Liver (tissue), 10 donors: ENCODE measurements at places on chromosomes 13 and 19.

- no peak for DNase-seq
Observed at GRCh38 chr13:73851104-73851503, 283.1 kb downstream of the KLF12 start.

- DNase-seq, result no peak
Observed at GRCh38 chr13:44302940-44303575, 70.6 kb upstream of the SERP2 start.

- no peak for DNase-seq
Observed at GRCh38 chr19:16721051-16721450, 1.4 kb downstream of the NWD1 start.

DNA sequence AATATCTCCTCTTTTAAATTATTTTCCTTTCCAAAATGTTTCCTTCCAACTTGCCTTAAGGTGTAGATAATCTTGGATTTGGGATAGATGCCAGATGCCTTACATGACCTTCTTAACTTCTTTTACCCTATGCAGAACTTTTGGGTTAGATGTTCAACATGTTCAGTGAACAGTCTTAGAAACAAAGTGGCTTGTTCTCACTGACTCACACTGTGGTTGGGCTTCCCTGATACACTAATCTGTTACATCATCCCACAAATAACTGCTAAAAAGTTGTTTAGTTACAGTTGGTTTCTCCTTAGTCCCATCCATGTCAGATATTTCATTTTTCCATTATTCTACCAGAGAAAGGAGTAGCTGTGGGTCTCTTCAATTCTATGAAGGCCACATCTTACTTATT is 2638.2 kb downstream of the PCDH9 start:
- DNase-seq, result no peak

DNA sequence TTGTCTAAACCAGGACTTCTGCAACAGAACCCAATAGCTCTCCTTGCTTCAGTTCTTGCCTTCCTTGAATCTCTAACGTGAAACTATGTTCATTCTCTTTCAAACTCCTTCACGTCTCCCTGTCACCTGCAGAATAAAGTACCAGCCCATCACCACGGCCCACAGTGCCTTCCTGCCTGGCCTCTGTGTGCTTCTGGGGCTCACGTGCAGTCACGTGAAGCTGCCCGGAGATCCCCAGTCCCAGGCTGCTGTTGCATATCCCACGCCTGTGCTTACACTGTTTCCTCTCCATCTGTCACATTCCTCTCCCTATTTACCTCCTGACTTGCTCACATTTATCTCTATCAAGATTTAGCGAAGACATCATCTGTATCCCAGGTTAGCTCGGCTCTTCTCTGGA is 102.8 kb downstream of the STARD13 start:
- DNase-seq, result no peak

DNA sequence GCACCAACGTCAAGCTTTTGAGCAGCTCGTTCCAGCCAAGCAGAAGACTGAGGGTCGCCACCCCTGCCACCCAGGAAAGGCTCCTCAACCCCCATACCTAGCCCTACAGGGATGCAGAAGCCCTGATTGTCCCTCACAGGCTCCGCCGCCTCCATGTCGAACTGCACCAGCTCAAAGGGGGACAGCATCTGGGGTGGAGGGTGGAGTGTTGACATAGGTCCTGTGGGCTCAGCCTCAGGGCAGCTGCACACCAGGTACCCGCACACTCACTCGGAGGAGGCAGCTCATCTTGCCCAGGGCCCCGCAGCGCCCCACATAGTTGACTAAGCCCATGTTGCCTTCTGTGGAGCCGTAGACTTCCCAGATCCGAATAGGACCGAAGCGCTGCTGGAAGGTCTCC is 11.6 kb downstream of the SLC27A5 start:
- no peak for DNase-seq

- DNase-seq, result no peak
Observed at GRCh38 chr19:17103177-17103576, 27.6 kb downstream of the MYO9B start.

GRCh38 chr19:41308450-41309179 is 1.4 kb upstream of the CCDC97 start:
- peak; percentile 96 for DNase-seq

- DNase-seq, result no peak
Observed at GRCh38 chr13:44132710-44133109, 240.9 kb upstream of the SERP2 start.

- DNase-seq, result no peak
Observed at GRCh38 chr13:94327318-94327717, 152.2 kb downstream of the DCT start.

DNA sequence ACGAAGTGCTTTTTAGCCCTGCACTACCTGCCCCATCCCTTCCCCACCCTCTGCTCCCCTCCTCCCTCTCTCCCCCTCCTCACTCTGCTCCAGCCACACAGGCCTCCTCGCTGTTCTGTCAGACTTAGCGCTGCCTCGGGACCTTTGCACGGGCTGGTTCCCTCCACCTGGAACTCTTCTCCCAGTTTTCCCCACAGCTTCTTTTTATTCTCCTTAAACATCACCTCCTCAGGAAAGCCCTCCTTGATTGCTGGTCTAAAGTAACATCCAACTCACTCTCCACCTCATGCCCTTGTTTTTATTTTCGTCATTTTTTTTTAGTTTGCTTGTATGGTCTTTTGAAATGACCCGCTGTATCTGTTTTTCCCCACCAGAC is 19.6 kb upstream of the ZNRF4 start:
- no peak for DNase-seq

DNA sequence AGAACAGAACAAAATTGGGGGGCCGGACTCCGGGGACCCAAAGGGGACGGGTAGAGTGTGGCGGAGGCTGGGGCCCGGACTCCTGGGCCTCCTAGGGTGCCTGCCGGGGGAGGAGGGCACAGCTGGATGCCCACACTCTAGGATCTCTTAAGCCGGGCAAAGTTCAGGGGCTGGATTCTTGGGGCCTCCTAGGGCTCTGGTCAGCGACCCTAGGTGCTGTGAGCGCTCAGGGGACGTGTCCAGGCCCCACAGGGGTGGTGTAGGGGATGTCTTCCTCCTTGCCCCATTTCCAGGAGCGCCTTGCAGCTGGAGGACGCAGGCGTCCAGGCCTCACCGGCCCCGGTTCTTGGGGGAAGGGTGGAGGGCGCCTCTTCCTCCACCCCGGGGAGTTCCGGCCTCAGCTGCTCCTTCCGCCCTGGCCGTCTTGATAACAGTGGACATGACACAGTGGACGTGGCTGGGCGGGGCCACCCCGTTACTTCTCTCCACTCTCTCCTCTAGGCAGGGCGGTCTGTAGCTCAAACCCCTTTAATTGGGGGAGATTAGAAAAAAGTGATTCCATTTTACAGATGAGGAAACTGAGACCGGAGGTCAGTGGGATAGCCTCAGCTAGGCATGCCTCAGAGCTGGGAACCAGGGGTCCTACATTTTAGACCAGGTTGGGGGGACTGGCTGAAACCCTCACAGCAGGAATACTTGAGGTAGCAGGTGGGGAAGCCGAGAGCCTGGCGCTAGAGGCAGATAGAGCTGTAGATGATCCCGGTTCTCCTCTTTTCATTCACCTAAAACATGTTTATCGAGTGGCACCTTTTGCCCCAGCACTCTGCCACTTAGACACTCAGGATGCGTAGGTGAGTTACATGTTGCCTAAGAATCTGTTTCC is 705 bp downstream of the STXBP2 start:
- DNase-seq, result peak; percentile 66

DNA sequence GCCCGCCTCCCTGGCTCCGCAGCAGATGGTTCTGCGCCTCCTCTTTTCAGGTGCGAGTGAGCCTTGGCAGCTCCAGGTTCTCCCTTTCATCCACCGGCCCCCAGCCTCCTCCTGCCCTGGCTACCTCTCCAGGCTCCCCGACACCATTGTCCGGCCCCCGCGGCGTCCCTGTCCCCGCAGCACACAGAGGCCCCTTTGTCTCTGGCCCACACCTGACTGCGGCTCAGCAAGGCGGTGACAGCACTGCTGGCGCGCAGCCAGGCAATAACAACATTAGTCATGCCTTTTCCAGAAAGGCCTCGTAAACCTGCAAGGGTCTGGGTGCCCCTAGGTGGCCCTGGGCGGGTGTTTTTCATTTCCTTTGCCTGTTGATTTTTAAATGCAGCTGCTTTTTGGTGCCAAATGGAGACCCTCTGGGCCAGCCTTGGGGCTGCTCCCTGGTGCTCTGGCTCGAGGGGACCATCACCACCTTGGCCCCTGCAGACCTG is 73.2 kb upstream of the MEDAG start:
- no peak for DNase-seq

DNA sequence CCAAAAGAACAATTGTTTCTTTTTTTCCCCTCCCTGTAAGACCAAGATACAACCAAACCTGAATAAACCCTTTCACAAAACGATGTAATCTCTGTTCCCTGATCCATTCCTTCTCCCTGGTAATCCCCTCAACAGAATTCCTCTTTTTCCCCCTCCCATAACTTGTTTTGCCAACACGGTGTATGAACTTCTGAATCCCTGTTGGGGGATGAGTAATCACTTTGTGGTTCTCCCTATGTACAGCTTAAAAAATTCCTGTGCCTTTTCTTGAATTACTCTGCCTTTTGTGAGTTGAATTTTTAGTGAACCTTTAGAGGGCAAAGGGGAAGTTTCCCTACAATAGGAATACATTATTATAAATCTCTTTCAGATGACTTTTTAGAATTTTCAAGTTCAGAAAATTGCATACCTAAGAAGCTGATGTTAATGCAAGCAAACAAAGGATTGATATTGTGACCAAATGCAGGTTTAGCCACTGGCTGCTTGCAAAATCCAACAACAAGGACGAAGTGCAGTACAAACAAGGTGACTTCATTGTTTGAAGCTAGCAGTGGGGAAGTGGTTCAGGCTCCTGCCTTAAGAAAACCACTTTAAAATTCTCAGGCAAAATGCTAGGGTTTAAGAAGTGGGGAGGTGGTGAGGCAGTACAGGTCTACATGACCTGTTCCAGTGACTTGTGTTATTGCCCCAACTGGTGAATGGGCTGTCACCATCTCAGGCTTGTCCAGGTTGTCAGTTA is 15.0 kb upstream of the EPSTI1 start:
- no peak for DNase-seq

GRCh38 chr13:73059460-73060250 is 850 bp downstream of the KLF5 start:
- DNase-seq, result peak; percentile 61

DNA sequence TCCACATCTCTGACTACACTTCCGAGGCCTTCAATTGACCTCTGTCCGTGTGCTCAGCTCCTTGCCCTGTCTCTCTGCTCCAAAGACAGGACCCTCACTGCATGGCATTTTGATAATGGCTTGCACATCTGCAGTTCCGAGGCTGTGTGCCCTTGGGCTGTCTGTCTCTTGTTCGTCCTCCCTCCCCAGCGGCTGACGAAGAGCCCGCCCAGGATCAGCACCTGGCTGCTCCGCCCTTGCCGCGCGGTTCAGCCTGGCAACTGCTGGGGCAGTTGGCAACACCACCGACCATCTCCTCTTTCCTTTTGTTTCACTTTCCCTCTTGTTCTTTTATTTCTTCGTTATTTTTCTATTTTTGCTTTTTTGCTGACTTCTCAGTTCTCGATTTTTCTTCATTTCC is 270.4 kb downstream of the TEX29 start:
- DNase-seq, result no peak

GRCh38 chr13:81568824-81569223 is 1227.9 kb upstream of the SPRY2 start:
- DNase-seq, result no peak

GRCh38 chr13:107361666-107362065 is 793.7 kb upstream of the ARGLU1 start:
- DNase-seq, result no peak

- DNase-seq, result no peak
Observed at GRCh38 chr19:50843701-50844221, 10.4 kb upstream of the KLK15 start.

DNA sequence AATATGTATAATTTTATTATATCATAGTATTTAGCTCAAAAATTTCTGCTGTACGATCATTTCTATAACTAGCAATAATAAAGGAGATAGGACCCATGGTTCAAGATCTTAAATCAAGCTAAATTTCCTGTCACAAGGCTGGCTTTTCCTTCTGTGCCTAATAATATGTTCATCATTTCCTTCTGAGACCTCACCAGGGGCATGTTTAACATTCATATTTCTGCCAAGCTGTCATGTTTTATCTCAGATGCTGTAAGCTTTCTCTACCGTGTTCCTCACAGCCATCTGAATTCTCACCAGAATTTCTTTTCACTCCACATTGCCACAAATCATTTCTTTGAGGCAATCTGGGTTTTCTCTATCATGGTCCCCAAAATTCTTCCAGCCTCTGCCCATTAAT is 482.3 kb upstream of the SGCG start:
- no peak for DNase-seq

DNA sequence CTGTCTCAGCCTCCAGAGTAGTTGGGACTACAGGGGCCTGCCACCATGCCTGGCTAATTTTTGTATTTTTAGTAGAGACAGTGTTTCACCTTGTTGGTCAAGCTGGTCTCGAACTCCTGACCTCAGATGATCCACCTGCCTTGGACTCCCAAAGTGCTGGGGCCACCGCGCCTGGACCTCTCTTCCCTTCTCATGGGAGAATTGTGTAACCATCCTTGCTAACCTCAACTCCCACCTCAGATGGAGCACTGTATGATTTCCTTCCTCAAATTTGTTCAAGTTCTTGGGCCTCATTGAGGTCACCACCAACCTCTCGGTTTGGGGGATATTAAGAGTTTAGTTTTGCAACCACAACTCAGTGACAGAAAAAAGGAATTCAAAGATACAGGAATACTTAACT is 10.7 kb downstream of the LILRA5 start:
- no peak for DNase-seq

- DNase-seq, result no peak
Observed at GRCh38 chr19:19525611-19526380, 2.9 kb upstream of the YJEFN3 start.

- no peak for DNase-seq
Observed at GRCh38 chr13:44972956-44973581, 16.2 kb downstream of the NUFIP1 start.

DNA sequence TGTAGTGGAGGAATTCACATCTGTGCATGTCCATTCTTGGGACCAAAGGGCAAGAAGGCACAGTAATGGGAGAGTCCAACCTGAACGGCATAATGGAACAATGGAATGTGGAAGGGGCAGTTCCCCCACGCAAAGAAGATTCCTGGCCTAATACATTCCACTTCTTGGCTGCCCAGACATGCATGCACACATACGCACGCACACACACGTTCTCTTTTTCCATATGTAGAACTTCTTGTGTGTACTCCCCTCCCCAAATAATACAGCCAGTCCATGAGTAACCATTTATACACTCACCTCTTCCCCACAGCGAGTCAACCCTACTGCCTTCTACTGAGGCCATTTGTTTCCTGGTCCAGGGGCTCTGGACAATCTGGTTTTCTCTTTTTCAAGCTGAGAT is 6.0 kb upstream of the STK24 start:
- DNase-seq, result no peak

GRCh38 chr19:14080887-14081796 is 4.4 kb downstream of the C19orf67 start:
- peak; percentile 99 for DNase-seq

- DNase-seq, result peak; percentile 17
Observed at GRCh38 chr19:33813391-33814101, 16.9 kb downstream of the KCTD15 start.

- no peak for DNase-seq
Observed at GRCh38 chr13:43650882-43651281, 135.9 kb downstream of the ENOX1 start.
